ENCODE measurements at places on chromosomes 6 and 20. TPM values are rescaled to one million over a fixed set of nuclear protein-coding genes. Genes with fewer than 3 reads are reported as not detected.

DNA sequence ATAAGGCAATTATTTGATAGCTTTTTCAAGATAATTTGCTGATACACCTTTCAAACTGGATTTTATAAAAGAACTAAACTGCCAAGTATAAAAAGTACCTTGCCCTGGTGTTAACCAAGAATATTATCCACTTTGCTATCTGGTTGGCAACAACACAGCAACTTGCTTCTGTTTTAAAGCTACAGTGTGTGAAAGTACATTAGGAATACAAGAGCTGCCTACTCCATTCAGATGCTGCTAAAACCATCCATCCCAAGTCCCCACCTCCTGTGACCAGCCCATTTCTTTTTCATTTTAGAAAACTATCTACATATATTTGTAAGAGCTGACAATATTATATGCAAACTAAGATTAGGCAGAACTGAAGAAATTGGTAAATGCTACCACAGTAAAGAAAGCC is 12.8 kb downstream of the CLDN20 start:
- no peak for DNase-seq

LAMA2 gene
- 56.8 TPM for total RNA-seq

OPN5 gene
- total RNA-seq: not detected

DNA sequence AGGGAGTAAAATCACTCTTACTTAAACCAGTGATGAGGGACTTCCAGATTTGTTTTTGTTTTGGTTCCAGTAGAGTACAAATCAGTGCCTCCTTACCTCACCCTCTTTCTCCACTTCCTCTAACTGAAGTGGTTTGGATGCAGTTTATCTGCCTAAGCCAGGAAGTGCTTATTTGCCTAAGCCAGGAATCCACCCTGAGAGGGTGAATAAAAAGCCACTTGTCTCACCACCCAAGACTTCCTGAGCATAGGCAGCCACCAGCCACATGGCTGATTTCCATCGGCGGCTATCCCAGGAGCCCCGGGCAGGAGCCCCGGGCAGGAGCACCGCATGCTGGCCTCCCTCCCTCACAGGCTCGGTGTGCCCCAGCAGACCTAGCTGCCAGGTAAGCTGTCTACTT is 12.0 kb downstream of the LRP11 start:
- no peak for DNase-seq

BHLHE23 gene
- total RNA-seq: not detected

DNA sequence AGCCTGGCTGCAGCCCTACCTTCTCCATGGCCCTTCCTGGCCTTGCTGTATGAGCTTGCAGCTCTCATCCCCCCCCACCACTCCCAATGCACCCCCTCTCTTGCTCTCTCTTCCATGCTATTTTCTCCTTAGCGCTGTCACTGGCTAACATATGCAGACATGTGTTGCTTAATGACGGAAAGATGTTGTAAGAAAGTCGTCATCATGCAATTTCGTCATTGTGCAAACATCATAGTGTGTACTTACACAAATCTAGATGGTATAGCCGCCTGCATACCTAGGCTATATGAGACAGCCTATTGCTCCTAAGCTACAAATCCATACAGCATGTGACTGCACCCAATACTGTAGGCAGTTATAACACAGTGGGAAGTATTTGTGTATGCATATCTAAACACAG is 27.0 kb downstream of the ANGPT4 start:
- no peak for DNase-seq
